ENCODE measurements at places on chromosomes 16 and 17. TPM values are rescaled to one million over a fixed set of nuclear protein-coding genes. Genes with fewer than 3 reads are reported as not detected.

DNA sequence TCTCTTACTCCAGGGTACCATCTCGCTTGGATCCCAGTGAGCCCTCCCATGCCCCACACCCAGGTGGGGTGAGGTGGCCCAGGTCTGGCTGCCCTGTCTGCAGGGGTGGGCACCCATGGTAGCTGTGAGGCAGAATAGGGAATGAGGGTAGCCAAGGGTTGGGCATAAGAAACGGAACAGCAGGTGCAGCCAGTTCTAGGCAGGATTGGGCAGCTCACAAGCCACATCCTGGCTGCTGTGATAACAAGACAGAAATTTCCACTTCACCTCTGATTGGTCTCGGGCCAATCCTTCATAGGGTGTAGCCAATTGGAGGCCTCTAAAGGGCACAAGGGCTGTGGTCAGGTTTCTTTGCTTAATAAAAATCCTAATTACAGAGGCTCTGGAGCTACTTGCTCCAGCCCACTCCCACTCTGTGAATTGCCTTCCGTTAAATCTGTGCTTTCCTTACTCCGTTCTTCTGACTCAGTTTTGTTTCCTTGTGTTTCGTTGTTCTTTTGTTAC, 1.5 kb upstream of the ARHGDIG start:
- H3K27ac ChIP-seq: no peak overlapping the region
- no peaks in the 10 kb centered on the region for H3K36me3 ChIP-seq
- no peak overlapping the region for H3K4me3 ChIP-seq
- DNase-seq: no peak

The KRT39 gene
- not detected for total RNA-seq

The SCN4A gene
- total RNA-seq: 0.16 TPM

GRCh38 chr17:42598905-42599304, 10.3 kb downstream of the RETREG3 start:
- peaks cover 25% of the 10 kb centered on the region for H3K4me1 ChIP-seq
- H3K27me3 ChIP-seq: no peaks in the 10 kb centered on the region
- H3K27ac ChIP-seq: peak overlapping the region; percentile 3
- no peak overlapping the region for H3K4me3 ChIP-seq
- no peak for DNase-seq
- H3K36me3 ChIP-seq: peaks cover 2% of the 10 kb centered on the region

The IL4R gene
- 173 TPM for total RNA-seq
